ENCODE measurements at places on chromosomes 4 and X. TPM values are rescaled to one million over a fixed set of nuclear protein-coding genes. Genes with fewer than 3 reads are reported as not detected.

The KLHL13 gene
- 5.2 TPM for total RNA-seq

The FOXR2 gene
- not detected for total RNA-seq

The MAGEA8 gene
- total RNA-seq = not detected

The H2BW2 gene
- not detected for total RNA-seq

The CRMP1 gene
- not detected for total RNA-seq

The LRRC66 gene
- 0.10 TPM for total RNA-seq

The AFF2 gene
- total RNA-seq = 0.04 TPM

The GAGE12E gene
- not detected for total RNA-seq

The BCORL1 gene
- 3.3 TPM for total RNA-seq

The ARSD gene
- total RNA-seq = 7.0 TPM

The NPFFR2 gene
- not detected for total RNA-seq

The IKBKG gene
- total RNA-seq = 21.7 TPM

The NALF2 gene
- total RNA-seq = 0.95 TPM

The AFF1 gene
- total RNA-seq = 19.5 TPM

The GPR78 gene
- total RNA-seq = not detected

The LIMCH1 gene
- 0.25 TPM for total RNA-seq

The GPR50 gene
- not detected for total RNA-seq

The SLC2A9 gene
- 33.2 TPM for total RNA-seq

The HERC5 gene
- 18.7 TPM for total RNA-seq

The RNF150 gene
- total RNA-seq = not detected

The PLP2 gene
- 249 TPM for total RNA-seq

The MAOB gene
- total RNA-seq = not detected

The ASB9 gene
- total RNA-seq = 1.0 TPM

The BOD1L1 gene
- total RNA-seq = 29.2 TPM

The FAM9C gene
- not detected for total RNA-seq

The FAM184B gene
- not detected for total RNA-seq

The DGAT2L6 gene
- total RNA-seq = not detected

The GDPD2 gene
- total RNA-seq = 0.14 TPM

The ZAR1 gene
- not detected for total RNA-seq

The PSAPL1 gene
- not detected for total RNA-seq

The PNMA3 gene
- not detected for total RNA-seq

The GIMD1 gene
- total RNA-seq = not detected

The RNF212 gene
- 0.17 TPM for total RNA-seq

The GAGE12J gene
- not detected for total RNA-seq

The GPR143 gene
- 1.3 TPM for total RNA-seq

The UFSP2 gene
- total RNA-seq = 24.9 TPM

The CTAG1A gene
- total RNA-seq = not detected

The DMRTC1 gene
- not detected for total RNA-seq

The ANK2 gene
- total RNA-seq = 0.60 TPM

The CSN1S1 gene
- total RNA-seq = not detected

The INPP4B gene
- total RNA-seq = 46.9 TPM

The IL9R gene
- total RNA-seq = not detected

The FHDC1 gene
- 2.3 TPM for total RNA-seq

The FDCSP gene
- total RNA-seq = not detected

The CABS1 gene
- not detected for total RNA-seq

The GABRG1 gene
- total RNA-seq = not detected

The ADGRG2 gene
- total RNA-seq = 0.03 TPM

All from foreskin keratinocyte (primary cell).